Activated CD4-positive, alpha-beta T cell treated with anti-CD3 and anti-CD28 coated beads, Interleukin-2, amount 50 U/mL, for 4 hours (primary cell): ENCODE measurements at places on chromosomes 4 and X.

GRCh38 chr4:87975466-87975865 lies at the start of gene SPP1:
Gene SPP1, plus strand, starts transcription at chr4:87975714. Its CDS starts 1,182 bp downstream, at chr4:87976896.
- peak; percentile 6 for DNase-seq

DNA sequence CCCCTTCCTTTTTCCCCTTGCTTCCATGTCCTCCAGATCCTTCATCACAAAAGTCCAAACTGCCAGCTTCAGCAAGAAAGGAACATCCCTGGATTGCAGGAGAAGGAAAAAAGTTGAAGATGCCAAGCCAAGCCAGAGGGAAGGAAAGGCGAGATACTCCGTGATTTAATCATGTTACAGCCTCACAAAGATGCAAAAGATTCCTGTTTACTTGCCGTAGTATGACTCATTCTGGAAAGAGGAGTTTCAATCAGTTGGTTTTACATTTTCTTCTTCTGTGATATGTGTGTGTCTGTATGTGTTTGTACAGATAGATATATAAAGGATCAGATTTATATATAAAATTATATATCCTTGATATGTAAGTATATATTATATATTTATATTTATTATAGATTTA lies 69.3 kb downstream of the BTC start:
- DNase-seq, result no peak

DNA sequence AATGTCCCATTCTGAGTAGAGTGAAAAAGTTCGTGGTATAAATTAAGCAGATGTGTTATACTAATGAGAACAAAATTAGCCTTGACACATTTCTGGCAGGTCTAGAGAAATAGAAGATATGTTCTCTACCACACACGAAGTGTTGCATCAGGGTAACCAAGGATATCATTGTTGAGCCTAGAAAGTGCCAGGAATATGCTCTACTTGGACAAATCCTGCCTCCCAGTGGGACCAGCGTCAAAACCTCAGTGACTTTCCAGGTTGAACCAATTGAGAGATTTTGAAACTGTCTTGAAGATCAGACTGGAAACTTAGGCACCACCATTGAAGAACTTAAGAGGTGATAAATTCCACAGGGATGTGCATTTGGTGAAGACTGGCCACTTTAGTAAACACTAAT lies 115.9 kb downstream of the HPGD start:
- DNase-seq, result no peak

DNA sequence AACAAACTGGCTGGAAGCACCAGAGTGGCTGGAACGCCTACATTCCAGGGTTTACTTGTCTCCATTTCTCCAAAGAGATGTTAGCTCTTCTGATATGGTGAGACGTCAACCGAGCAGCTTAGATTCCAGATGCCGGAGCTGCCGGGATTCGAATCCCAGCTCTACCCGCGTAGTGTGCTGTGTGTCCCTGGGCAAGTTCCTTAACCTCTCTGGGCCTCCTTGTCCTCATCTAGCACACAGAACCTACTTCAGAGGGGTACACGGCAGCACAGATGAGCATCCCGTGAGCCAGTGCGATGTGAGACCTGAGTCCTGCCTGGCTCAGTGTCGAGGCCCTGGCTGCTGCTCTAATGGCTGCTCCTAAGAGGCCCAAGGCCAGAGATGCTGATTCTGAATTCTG lies 60.1 kb downstream of the ABLIM2 start:
- DNase-seq, result no peak

DNA sequence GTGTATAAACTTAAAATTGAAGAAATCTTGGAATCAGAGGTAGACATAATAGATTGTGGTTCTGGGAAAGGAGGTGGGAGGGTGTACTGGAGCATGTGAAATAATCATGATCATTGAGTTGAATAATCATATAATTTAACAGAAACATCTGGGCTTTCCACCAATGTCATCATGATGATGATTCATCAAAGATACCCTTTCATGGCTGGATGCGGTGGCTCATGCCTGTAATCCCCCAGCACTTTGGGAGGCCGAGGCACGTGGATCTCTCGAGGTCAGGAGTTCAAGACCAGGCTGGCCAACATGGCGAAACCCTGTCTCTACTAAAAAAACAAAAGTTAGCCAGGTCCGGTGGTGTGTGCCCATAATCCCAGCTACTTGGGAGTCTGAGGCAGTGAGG lies 6.7 kb upstream of the RUFY3 start:
- no peak for DNase-seq

- DNase-seq, result no peak
Measured at GRCh38 chr4:180827232-180828009, 1415.8 kb upstream of the TENM3 start.

DNA sequence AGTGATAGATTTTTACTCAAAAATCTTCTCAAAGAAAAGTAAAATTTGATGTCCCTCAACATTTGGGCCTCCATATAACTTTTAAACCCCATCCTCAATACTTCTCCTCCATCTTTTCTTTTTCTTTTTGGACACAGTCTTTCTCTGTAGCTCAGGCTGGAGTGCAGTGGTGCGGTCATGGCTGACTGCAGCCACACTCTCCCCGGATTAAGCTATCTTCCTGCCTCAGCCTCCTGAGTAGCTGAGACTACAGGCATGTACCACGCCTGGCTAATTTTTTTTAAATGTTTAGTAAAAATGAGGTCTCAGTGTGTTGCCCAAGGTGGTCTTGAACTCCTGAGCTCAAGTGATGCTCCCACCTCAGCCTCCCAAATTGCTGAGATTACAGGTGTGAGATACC lies 33.1 kb downstream of the KDM6A start:
- no peak for DNase-seq

DNA sequence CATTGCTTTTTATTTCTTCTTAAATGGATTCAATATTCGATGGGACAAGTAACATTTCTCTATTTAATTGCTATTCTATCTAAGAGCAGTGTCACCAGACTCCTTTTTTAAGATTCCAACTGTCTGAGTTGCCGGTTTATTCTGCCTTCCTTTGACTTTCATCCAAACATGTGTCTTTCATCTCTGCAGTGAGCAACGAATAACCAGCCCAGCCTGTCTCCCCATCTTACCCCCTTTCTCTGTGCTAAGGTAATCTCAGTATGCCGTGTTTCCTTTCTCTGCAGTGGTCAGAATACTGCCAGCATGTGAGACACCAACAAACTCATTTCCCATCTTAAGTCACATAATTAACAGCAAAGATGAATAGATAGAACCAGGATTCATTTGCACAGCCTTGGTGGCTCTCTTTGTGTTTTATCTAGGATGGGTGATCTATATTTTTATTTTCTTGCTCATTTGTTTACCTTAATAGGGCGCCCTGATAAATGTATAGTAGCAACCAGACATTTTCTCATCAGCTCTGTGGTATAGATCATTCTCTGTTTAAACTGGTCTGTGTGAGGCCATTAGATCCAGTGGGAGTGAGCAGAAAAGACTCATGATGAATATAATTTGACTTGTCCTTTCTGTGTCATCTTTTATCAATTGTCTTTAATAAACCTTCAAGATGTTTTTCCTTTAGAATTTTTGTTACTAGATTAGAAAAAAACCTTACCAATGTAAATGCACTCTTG lies 394.8 kb upstream of the IGFBP7 start:
- DNase-seq, result no peak

DNA sequence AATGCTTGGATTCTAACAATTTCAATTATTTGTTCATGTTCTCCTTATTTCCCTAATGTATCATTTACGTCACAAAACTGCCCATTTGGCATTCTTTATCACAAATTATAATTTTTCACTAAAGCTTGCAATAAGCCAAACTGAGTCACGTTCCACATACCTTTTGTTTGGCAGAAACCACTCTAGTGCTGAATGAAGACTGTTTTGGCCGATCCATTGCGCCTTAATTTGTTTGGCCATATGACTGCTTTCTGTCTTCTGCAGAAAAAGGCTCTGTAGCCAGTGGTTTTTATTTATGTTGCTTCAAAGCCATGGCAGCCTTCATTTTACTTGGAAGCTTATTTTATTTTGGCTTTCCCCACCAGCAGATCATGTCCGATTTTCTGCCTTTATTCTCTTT lies 184.4 kb upstream of the HAND2 start:
- no peak for DNase-seq

DNA sequence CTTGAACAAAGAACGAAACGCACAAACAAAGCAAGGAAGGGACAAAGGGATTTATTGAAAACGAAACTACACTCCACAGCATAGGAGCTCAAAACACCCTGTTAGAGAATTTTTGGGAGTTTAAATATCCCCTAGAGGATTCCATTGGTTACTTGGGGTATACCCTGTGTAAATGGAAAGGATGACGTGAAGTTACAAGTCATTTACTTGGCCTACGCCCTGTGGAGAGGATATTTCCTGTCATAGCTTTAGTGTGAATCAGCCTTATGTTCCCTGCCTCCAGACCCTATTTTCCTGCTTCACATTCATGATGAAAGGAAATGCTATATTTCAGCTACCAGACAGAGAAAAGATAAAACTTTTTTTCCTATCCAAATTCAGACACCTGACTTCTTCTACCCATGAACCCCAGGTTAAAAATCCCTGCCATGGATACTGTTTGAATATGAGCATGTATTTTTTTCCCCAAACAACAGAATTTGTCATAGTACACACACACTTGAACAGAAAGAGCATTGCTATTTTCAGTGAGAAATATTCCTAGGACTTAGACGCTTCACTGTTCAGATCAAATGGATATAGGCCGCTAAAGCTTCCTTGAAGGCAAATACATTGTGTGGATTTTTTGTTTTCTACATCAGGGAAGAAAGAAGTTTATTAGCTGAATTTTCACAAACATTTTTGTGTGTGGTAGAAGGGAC lies 20.4 kb downstream of the PIN4 start:
- no peak for DNase-seq

- DNase-seq, result peak; percentile 48
Measured at GRCh38 chrX:40099055-40099958, 1.5 kb upstream of the BCOR start.

GRCh38 chr4:162650166-162650565 lies 486.4 kb upstream of the FSTL5 start:
- no peak for DNase-seq

DNA sequence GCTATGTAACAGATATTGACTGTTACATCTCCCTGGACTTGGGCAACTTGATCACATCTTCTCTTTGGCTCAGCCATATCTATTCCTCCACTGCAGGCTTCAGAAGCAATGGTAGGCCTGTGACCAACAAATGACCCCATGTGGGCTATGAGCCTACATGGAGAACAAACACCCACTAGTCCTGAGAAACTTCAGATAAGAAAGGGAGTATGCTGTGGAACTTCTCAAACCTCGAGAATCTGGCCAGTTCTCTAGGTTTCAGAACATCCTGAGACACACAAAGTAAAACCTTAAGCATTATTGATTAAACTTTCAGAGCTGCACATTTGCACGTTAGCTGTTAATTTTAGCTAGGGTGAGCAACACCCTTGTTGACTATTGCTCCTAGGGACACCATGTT lies 16.3 kb downstream of the RBMX2 start:
- no peak for DNase-seq

DNA sequence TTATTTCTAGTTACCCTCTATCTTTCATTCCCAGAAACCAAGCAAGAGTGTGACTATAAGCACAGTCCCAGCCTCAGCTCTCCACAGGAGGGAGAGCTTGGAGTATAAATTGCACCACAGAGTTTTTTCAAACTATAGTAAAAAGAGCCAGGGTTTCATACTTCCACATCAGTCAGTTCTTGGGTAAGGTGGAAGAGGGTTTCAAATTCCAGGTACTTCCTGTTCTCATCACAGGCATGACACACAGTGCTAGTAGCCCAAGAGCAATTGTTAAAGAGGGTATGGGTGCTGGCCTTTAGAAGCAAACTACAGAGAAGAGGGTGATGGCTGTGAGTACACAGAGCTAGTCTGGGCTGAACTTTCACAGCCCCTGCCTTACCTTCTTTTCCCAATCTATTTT lies 5.7 kb upstream of the IL1RAPL1 start:
- DNase-seq, result no peak

DNA sequence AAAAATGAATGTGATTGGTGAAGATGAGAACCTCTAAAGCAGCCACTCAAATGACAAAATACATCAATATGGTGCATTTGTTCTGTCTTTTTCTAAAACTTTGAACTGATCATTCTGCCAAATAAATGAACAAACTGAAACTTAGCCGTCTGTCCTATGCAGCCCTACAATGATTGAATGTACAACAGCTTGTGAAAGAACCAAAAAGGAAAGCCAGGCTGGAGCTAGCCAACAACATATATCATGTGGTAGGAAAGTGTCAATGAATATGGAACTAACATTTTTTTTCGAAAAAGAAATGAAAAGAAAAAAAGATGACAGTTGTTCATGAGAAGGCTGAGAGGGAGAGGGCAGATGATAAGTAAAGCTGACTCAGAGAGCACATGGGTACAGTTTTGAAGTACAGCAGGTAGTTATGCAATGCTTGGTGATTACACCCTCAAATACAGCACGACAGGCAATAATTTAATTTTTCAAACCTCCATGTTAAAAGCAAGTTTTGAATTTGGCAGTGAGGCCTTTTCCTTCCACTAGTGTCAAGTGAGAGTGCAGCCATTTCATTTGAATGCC lies 21.2 kb upstream of the SLC7A11 start:
- no peak for DNase-seq

- DNase-seq, result no peak
Measured at GRCh38 chr4:99803566-99804101, 13.0 kb upstream of the DAPP1 start.

DNA sequence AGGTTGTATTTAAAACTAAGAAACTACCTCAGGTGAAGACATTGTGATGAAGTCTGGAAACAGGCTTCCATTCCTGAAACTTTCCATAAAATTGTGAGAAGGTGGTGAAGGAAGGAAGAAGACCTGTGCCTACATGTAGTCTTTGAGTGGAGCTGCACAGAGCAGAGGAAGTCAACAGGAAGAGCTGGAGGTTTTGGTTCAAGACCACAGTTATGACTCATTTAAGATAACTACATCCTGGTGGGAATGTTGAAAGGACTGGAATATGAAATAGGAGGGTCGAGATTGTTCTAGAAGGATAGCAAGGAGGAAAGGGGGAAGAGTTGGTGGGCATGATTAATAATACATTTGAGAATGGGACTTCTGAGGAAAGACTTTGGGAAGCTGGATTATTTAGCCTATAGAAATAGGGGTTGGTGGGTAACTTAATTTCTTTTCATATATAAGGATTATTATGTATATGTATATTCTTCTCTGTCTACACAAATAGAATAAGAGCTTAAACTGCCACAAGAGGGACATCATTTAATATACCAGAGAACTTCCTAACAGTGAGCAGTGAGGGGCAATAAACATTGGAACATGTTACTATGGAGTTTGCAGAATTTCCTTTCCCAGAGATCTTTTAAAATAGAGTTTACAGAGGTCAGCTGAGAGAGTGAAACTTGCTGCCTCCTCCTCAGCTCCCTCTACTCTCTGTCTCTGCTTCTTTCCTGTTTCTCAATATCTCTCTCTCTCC lies 23.5 kb downstream of the AWAT2 start:
- no peak for DNase-seq

GRCh38 chr4:175947117-175947722 lies 118.4 kb upstream of the WDR17 start:
- DNase-seq, result no peak

- no peak for DNase-seq
Measured at GRCh38 chrX:107507093-107507743, 57.8 kb downstream of the FRMPD3 start.

DNA sequence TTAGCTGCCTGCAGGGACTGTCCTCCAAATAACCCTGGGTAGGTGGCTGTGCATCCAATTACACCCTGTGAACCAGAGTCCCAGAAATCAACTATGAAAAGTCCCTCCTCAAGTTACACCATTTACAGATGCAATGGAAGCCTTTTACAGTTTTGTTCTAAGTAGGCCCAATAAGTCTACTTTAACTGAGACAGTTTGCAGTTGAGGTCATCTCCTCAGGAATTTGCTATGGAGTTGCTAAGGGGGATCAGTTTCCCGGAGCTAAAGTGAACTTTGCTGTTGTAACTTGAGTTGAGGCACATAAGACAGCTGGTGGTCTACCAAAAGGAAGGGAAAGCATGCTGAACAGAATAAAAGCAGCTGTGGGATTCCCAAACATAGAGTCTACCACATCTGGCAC lies 121.6 kb upstream of the STK26 start:
- no peak for DNase-seq
